Amniotic stem cell (primary cell): ENCODE measurements at places on chromosomes 5 and 9.

- no peak for DNase-seq
These were observed 59.4 kb upstream of the NEK6 start for GRCh38 chr9:124198331-124198730.

- DNase-seq = no peak
These were observed 239.6 kb upstream of the TUSC1 start for GRCh38 chr9:25917731-25918362.

GRCh38 chr9:121398374-121398773 lies 28.3 kb upstream of the STOM start:
- peak; percentile 92 for DNase-seq

DNA sequence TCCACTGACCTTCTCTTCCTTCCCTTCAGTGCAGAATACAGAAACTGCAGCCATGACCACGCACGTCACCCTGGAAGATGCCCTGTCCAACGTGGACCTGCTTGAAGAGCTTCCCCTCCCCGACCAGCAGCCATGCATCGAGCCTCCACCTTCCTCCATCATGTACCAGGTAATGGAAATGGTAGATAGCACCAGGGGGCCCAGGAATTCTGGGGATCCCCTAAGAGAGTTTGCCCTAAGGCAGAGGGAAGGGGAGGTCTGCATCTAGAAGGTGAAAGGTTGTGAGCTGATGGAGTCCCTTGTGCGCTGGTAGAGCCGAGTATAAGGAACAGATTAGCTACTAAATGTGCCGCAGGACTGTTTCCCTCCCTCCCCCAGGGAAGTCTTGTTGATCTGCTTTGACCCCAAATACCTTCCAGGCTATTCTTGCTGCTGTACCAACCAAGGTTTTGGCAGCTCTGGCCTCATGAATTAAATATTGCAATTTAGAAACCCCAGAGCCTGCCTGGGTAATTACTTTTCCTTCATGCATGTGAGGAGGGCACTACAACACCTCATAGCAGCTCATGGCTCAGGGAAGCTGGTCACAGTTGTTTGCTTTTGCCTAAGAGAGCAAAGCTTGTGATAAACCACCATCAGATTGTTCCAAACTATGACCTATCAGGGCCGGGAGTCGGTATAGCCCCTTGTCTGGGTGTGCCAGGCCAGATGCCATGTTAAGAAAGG lies 19.6 kb downstream of the CYFIP2 start:
- DNase-seq = no peak

- DNase-seq = no peak
These were observed 44.8 kb upstream of the RNU6ATAC start for GRCh38 chr9:134208981-134209725.

DNA sequence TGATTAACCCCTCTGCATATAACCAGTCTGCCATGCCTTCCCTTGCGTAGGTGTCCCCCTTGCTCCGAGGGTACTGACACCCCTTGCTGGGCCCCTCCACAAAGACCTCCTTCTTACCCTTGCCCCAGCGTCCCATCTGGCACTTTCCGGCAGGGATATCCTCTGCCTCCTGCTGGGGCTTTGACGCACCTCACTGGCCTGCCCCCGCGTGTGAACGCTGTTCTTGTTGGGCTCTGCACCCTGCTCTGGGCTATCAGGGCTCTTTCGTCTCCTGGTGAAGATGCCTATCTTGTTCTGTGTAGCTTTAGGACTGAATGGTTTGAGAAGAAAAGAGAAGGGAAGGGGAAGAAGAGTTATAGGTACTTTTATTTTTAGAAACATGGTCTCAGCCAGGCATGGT lies 53.0 kb downstream of the SUB1 start:
- no peak for DNase-seq

- DNase-seq = no peak
These were observed 33.3 kb upstream of the SPRY4 start for GRCh38 chr5:142358121-142358520.

- no peak for DNase-seq
These were observed 580.5 kb downstream of the TLE1 start for GRCh38 chr9:81108821-81109220.

DNA sequence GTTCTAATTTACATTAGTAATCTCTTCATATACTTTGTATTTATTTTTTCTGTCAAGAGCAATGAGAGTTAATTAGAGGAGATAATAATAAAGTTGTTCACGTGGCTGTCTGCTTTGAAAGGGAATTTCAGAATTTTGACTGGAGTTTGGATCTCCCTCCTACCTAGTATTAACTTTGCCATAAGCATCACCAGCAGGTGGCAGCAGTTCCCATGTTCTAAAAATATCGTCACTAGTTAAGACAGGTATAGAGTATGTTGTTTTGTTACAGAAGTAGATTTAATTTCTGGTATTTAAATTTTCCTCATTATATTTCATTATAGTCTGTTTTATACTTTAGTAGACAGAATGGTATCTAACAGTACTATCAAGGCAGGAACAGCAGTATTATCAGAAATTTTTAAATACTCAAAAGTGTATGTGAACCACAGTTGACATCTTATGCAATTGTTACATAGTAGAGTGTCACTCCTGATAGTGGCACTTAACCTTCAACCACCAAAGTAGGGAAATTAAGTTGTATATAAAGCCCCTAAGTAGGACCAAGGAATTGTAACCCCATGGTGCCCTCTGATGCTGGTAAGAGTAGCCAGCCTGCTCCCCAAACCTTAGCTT lies 20.4 kb downstream of the GNPDA1 start:
- peak; percentile 35 for DNase-seq
